ENCODE measurements at places on chromosomes 4 and X.

- no peak for DNase-seq
These were observed 93.5 kb downstream of the TNIP2 start for GRCh38 chr4:2662598-2662997.

DNA sequence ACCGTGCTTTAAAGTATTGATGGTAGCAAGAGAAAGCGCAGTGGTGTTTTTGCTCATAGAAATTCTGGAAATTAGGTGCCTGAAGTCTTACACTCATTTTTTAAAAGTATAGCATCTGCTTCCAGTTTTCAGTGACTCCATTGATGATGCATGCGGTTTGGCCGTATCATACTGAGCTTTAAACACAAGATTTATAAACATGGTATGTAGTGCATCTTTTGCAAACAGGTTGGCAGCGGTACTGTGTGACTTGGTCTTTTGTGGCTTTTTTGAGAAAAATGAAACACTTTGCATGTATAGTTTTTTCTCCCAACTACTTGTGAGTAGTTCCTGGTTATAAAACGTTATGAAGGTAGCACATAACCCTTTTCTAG is 2.0 kb downstream of the DDX3X start:
- DNase-seq = no peak

GRCh38 chr4:48078862-48079655 is 55.0 kb downstream of the TXK start:
- DNase-seq = no peak

- no peak for DNase-seq
These were observed 443.6 kb downstream of the UBE2NL start for GRCh38 chrX:144327495-144327894.

DNA sequence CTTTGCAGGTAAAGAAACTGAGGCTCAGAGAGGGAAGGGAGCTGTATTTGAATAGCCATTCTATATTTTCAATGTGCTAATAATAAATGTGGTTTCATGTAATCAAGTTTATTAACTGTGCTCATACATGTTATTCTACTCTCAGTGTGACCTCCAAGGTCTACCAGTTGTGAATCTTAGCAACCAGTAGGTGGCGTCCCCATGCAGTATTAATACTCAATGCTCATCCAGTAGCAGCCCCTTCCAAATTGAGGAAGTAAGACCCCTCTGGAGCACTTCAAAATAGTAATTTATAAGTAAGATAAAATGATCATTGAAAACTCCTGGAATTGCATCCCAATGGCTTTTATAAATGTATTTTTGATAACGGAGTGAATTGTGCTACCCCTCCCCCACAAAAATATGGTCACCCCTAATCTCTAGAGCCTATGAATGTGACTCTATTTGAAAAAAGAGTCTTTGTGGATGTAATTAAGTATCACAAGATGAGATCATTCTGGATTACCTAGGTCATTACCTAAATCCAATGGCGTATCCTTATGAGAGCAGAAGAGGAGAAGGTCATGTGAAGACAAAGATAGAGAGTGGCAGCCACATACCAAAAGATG is 20.4 kb upstream of the SEPSECS start:
- DNase-seq = peak; percentile 47

- DNase-seq = no peak
These were observed 456.1 kb downstream of the GRXCR1 start for GRCh38 chr4:43348591-43348990.

DNA sequence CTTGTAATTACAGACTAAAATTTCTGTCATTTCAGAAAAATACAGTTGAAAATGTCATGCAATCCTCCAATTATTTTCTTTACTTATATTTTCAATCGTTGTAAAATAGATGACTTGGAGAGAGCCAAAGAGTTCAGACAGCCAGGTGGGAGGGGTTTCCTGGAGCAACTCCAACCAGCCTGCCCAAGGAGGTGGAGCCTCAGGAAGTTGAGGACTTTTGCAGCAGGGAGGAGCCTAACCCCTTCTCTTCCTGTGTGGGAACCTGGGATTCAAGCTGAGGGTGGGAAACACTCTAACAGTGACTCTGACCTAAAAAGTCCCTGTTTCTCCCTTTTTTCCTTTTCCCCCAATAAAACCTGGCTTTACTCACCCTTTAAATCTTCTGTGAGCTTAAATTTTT is 72.2 kb upstream of the GABRG1 start:
- no peak for DNase-seq

- no peak for DNase-seq
These were observed 121.2 kb downstream of the AFAP1 start for GRCh38 chr4:7818399-7818911.
